ENCODE measurements at places on chromosomes 11 and 22.
A peak's percentile ranks its signal among the peaks of the same experiment; 100 is the strongest.

GRCh38 chr11:63505857-63506528, at the start of gene LGALS12:
Gene LGALS12 (plus strand): TSS chr11:63506084. CDS start chr11:63506459, 375 bp downstream.
- no peak for DNase-seq

- no peak for DNase-seq
Observed at GRCh38 chr11:67646535-67647336, 3.8 kb downstream of the ACY3 start.

- DNase-seq, result no peak
Observed at GRCh38 chr11:118241764-118242098, 10.4 kb downstream of the MPZL3 start.

GRCh38 chr11:5809122-5809519, 397 bp downstream of the OR52N2 start:
- no peak for DNase-seq

DNA sequence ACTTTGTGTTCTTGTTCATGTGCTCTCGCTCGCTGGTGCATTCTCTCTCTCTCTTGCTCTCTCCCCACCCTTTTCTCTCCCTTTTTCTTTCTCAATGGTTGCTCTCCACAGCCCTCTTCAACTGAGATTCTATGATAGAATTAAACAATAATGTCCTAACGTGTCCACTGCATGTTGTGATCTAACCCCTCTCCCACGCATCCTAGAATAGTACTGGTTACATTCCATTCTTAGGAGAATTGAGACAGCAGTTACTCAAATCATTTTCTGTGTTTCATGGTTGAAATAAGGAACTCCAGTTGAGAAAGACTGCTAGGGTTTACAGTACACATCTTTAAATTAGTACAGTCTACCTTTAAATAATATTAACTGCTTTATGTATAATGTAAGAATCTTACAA, 318.1 kb upstream of the PITPNB start:
- no peak for DNase-seq

GRCh38 chr11:93694109-93694508, 32.6 kb downstream of the CEP295 start:
- DNase-seq, result no peak

GRCh38 chr22:31332010-31332409, 14.1 kb downstream of the PATZ1 start:
- no peak for DNase-seq

DNA sequence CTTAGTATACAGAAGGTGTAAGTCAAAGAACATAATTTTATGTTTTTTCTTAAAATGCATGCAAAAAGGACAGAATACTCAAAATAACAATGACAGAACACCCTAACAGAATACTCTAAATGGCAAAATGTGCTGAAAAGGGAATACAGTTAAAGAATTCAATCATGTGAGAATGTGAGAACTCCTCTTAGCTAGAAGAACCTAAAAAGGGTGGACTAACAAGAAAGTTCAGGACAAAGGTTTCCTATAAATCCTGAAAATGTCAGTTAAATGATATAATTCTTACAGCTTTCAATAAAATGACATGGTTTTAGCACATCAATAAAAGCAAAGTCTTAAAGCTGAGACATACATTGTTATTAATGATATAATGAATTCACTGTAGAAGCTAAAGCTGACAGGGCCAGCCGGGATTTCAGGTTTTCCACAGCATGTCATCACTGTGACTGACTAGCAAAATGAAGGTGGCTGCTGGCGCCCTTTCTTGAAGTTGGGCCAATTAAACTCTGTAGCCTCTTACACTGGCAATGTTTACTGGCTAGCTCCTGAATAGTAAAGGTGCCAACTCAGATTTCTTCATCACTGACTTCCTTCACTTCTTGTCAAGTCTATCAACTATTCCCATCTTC, 244.4 kb downstream of the TTC28 start:
- no peak for DNase-seq

GRCh38 chr22:33166206-33166605, 108.0 kb upstream of the SYN3 start:
- DNase-seq, result no peak

GRCh38 chr11:488062-488461, 19.0 kb downstream of the RNH1 start:
- DNase-seq, result no peak

- no peak for DNase-seq
Observed at GRCh38 chr11:64849598-64850356, 5.3 kb upstream of the CDC42BPG start.

GRCh38 chr22:38177044-38177443, 4.6 kb downstream of the PLA2G6 start:
- DNase-seq, result no peak

GRCh38 chr11:131460931-131461330, 90.5 kb downstream of the NTM start:
- DNase-seq, result no peak

- DNase-seq, result no peak
Observed at GRCh38 chr11:41950470-41951143, 491.2 kb upstream of the LRRC4C start.

GRCh38 chr22:31211482-31211861, 626 bp upstream of the LIMK2 start:
- no peak for DNase-seq

GRCh38 chr11:91912322-91912721, 312.3 kb upstream of the FAT3 start:
- DNase-seq, result no peak

GRCh38 chr11:75665126-75665525, 3.7 kb downstream of the MAP6 start:
- no peak for DNase-seq

DNA sequence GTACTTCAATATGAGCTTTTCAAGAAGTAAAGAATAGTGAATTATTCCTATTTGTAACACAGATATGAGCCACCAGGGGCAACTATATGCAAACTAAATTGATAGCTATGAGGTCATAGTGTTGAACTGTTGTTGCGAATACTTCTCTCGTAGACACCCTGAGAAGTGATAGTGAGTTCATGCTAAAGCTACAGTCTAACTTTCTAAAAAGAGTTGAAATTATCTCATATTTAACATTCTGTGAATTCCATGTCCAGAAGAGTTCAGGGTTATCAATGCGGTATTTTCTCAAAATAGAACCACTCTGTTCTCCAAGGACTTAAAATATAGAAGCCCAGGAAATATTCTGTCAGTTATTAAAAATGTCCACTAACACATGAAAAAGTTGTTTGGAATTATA, 185.4 kb downstream of the AASDHPPT start:
- DNase-seq, result no peak

- DNase-seq, result no peak
Observed at GRCh38 chr11:43418197-43418596, 59.5 kb downstream of the TTC17 start.

- no peak for DNase-seq
Observed at GRCh38 chr11:119547511-119547910, 124.5 kb upstream of the THY1 start.

DNA sequence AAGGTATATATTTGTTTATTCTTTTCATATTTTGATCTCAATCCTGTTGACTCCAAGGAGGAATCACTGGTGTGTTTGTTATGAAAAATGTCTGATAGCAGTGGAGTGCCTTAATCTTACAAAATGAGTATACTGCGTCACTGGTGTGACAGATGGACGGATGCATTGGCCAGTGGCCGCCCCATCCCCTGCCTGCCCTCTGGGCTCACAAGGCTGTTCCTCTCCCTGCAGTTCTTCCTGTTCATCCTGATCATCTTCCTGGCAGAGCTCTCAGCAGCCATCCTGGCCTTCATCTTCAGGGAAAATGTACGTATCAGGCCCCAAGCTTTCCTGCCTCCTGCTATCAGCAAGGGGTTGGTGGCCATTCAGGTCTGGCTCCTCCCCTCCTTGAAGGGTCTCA, 32.9 kb downstream of the TP53I11 start:
- DNase-seq, result no peak

DNA sequence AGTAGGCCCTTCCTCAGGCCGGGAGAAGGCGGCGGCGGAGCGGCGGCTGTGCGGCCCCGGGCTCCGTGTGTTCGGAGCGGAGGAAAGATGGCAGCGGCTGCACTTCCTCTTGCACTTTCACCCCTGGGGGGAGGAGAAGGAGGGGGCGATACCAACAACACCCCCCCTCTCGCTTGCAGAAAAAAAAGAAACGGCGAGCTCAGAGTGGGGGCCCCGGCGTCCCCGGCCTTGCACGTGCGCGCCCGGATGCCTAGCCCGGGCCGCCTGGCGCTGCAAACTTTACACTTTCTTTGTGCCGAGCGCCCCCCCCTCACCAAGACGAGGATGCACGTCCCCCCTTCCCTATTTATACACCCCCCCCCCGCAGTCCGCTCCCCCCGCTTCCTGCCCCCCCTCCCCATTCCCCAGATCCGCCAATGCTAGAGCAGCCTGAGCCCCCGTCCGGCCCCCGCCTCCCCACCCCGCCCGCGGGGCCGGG, at the start of gene PATZ1:
PATZ1 (minus strand) TSS at position 92 of the 478 bp plus-strand sequence. CDS start 744 bp downstream, outside the sequence.
- DNase-seq, result peak; percentile 59

DNA sequence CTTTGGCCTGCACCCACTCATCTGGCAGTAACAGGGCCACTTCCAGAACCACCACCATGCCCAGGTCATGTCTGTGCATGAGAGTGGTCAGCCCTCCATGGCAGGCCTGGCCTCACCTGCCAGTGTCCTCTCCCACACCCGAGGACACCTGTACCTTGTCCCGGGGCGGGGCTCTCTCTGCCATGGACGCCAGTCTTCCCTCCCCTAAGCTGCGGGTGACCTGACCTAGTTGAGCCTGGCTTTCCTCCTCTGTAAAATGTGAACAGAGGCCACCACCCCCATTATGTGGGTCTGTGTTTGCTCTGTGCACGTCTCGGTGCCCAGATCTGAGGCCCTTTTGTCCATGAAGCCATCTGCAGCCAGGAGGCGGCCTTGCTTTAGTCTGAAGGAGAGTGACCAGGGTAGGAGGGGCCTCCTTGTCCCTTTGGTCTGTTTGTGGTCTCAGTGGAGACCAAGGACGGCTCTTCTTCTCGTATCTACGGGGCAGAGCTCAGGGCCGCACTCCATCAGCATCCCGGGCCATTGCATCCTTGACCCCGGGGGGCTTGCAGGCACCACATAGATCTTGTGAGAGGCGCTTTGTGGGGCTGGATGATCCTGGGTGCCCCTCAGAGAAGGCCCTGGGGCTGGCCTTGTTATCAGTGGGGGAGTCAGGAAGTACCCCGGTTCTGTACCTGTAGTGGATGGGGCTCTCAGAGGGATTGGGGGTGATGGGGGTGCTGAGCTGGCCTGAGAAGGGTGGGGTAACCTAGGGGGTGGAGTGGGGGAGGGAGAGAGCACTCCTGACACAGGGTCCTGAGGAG, 121.6 kb downstream of the KCNQ1 start:
- DNase-seq, result no peak

- no peak for DNase-seq
Observed at GRCh38 chr11:9155930-9156329, 64.5 kb upstream of the SCUBE2 start.

GRCh38 chr22:20562607-20563465, 55.4 kb downstream of the MED15 start:
- DNase-seq, result no peak

GRCh38 chr11:129423426-129423825, 47.8 kb downstream of the BARX2 start:
- DNase-seq, result no peak

DNA sequence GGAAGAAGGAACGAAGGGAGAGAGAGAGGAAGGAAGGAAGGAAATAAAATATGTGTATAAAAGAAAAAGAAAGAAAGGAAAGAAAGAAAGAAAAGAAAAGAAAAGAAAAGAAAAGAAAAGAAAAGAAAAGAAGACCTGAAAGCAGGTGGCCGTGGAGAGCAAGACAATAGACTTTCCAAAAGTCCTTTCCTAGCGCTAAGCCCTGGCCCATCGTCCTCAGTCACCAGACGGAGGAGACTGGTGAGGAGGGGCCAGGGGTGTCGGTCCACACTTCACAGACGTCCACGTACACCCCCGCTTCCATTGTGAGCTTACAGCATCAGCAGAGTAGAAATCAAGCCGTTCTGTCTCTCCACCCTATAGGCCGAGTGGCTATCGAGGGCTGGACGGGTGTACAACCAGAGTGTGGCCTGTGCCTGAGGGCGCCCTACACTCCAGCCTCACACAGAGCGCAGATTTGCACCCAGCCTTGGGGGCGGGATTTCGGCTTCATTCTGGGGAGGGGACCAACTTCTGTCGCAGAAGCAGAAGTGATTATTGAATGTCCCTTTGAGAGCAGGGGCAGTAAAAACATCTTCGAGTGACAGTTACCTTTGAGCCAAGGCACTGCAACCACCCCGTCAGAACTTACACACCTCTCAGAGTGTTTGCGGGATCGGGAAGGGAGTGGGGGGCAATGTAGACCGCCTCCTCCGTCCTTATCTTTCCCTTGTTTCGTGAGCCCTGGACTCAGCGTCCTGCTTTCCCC, 2.0 kb upstream of the BSX start:
- no peak for DNase-seq

- no peak for DNase-seq
Observed at GRCh38 chr11:75023446-75024067, 34.8 kb downstream of the NEU3 start.

GRCh38 chr11:26632691-26633159, 60.7 kb upstream of the MUC15 start:
- DNase-seq, result no peak

DNA sequence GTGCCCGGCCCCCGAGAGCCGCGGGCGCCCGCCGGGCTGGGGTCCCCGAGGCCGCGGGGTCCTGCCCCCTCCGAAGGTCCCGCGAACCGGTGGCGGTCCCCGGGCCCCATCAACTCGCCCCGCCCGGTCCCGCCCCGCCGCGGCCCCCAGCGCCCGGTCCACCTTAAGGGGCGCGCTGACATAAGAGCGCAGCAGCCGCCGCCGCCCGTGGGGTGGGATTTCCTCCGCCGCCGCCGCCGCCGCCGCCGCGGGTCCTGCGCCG, at the start of gene ZDHHC8:
ZDHHC8 (plus strand) TSS at position 208 of the 262 bp plus-strand sequence. CDS start 144 bp downstream, outside the sequence.
- no peak for DNase-seq

DNA sequence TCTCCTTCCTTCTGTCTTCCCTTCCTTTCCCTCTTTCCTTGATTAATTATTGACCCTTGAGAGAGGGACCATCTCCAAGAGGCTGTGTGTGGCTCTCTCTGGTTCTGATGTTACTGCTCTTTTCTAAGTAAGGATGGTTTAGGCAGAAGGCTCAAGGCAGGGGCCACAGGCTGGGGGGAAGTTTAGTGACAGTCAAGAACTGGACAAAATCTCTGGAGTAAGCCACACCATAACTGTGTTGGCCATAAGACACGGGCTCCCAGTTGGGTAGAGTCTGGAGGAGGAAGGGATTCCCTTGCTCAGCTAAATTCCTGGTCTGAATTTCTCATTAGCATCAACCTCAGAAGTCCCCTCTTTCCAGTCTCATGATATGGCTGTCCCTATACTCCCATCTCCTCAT, 74.7 kb downstream of the BUD13 start:
- no peak for DNase-seq

DNA sequence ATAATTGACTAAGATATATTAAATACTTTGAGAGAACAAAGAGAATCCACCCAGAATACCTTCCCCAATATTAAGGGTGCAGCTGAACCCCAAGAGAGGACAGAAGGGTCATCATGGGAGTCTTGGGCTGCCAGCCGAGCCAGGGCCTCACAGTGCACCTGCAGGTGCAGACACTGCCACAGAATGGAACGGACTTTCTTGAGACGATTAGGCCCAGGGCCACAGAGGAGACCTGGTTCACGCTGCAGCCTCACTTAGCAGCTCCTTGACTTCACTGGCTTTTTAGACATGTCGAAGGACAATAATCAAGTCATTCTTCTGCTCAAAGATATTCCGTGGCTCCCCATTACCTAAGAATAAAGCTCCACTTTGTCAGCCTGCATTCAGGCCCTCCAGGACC, 100.6 kb downstream of the PHF21B start:
- DNase-seq, result no peak
